Naive thymus-derived CD4-positive, alpha-beta T cell (primary cell): ENCODE measurements at places on chromosomes 3 and 15. TPM values are rescaled to one million over a fixed set of nuclear protein-coding genes. Genes with fewer than 3 reads are reported as not detected.

GRCh38 chr3:117045143-117045542 is 335.6 kb downstream of the TUSC7 start:
- H3K4me1 ChIP-seq, result no peaks in the 10 kb centered on the region
- H3K27ac ChIP-seq, result no peak overlapping the region
- H3K27me3 ChIP-seq, result no peaks in the 10 kb centered on the region
- no peaks in the 10 kb centered on the region for H3K36me3 ChIP-seq

- no peaks in the 10 kb centered on the region for H3K4me1 ChIP-seq
- no peak overlapping the region for H3K27ac ChIP-seq
- no peak for DNase-seq
- H3K4me3 ChIP-seq, result no peak overlapping the region
- no peaks in the 10 kb centered on the region for H3K36me3 ChIP-seq
These were observed 80.7 kb upstream of the ZNF280D start for GRCh38 chr15:56813995-56814394.

DNA sequence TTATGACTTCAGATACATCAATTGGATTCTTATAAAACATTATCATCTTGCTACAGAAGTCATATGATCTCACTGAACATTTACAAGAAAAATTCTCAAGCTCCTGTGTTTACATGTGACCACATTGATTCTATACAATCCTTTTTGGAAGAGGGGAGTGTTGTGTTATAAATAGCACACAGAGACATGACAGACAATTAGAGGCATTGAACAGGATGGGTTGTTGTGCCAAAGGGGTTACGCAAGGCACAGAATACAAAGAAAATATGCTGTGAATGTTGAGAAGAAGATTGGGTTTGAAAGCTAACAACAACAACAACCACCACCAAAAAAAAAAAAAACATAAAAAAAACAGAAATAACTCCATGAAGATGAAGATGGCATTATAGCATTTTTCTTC is 32.5 kb upstream of the TBL1XR1 start:
- H3K4me3 ChIP-seq, result no peak overlapping the region
- no peak for DNase-seq
- H3K4me1 ChIP-seq, result no peaks in the 10 kb centered on the region
- H3K36me3 ChIP-seq, result no peaks in the 10 kb centered on the region

GRCh38 chr3:37093481-37093880 is 80.9 kb downstream of the LRRFIP2 start:
- H3K27ac ChIP-seq, result no peak overlapping the region
- H3K4me3 ChIP-seq, result no peak overlapping the region
- no peaks in the 10 kb centered on the region for H3K36me3 ChIP-seq

- DNase-seq, result peak; percentile 33
- H3K36me3 ChIP-seq, result no peaks in the 10 kb centered on the region
- H3K27me3 ChIP-seq, result no peaks in the 10 kb centered on the region
- no peaks in the 10 kb centered on the region for H3K4me1 ChIP-seq
- no peak overlapping the region for H3K4me3 ChIP-seq
These were observed 35.2 kb downstream of the SLC6A20 start for GRCh38 chr3:45760878-45761711.

Gene TM4SF18
- not detected for total RNA-seq

Gene TMEM40
- total RNA-seq, result not detected in 2 replicates
